SIG-M5 (cell line): ENCODE measurements at places on chromosomes 5 and 9.

DNA sequence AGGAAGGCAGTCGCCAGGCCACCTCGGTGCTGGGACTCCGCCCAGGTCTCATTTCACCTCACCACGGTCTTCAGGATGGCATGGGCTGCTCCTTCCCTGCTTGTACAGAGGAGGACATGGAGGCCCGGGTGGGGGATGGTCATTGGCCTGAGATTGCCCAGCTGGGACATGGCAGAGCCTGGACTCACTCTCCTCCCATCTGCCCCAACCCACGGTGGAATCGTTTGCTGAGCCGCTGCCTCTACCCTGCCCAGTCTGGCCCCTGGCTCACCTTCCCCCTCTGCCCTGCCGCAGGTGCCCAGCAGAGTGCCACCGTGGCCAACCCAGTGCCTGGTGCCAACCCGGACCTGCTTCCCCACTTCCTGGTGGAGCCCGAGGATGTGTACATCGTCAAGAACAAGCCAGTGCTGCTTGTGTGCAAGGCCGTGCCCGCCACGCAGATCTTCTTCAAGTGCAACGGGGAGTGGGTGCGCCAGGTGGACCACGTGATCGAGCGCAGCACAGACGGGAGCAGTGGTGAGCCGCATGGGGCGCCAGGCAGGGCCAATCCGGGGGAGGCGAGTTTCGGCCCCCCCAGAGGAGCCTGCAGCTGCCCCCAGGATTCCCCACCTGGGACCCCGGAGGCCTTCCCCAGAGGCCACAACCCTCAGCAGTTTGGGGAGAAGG lies 36.7 kb downstream of the HK3 start:
- no peak for DNase-seq

GRCh38 chr5:102765350-102765749 lies 10.2 kb downstream of the PAM start:
- DNase-seq = no peak

GRCh38 chr5:148623741-148624140 lies 30.6 kb downstream of the HTR4 start:
- DNase-seq = no peak

GRCh38 chr9:6590334-6590733 lies 55.2 kb downstream of the GLDC start:
- no peak for DNase-seq

DNA sequence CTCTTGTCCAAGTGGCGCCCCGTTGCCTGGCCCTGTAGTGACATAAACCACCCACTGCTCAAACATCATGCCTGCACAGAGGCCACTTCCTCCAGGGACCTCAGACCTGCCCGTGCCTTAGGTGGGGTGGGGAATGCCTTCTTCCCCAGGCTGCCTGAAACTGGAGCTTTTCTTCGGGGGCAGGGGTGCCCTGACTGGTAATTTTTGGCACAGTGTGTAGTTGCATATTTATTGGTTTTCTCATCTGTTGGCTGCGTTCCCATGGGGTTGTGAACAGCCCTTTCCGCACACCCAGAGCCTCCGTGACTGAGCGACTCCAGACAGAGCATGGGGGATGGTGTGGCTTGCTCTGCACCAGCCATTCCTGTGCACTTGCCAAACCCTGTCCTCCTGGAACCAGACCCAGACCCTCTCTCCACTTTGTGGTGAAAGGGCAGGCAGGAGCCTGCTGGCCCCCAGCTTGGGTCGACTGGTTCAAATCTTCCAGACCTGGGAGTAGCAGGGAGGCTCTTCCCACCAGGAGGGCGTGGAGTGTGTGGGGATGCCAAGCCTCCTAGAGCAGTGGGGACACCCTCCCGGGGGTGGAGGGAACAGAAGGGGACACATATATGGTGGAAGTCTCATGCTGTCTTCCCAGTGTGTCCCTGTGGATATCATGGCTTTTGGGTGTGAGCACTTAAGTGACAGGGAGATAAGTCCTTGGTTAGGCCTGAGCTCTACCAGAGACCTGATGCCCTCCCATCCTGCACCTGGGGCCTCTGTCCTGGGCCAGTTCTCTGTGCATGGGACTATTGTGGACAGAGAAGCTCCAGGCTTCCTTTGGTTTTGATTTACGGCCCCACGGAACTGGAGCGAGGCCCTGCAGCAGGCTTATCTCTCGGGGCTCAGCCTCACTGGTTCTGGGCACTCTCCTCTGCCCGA lies 39.6 kb downstream of the WNK2 start:
- DNase-seq = no peak
